ENCODE measurements at places on chromosomes 2 and 18. TPM values are rescaled to one million over a fixed set of nuclear protein-coding genes. Genes with fewer than 3 reads are reported as not detected.
A peak's percentile ranks its signal among the peaks of the same experiment; 100 is the strongest.

RNMT gene
- 64.3 TPM for total RNA-seq

GRCh38 chr18:50706199-50706598, 113.6 kb downstream of the MRO start:
- no peaks in the 10 kb centered on the region for H3K4me1 ChIP-seq
- H3K4me3 ChIP-seq = no peak overlapping the region
- no peak overlapping the region for H3K27ac ChIP-seq
- DNase-seq = no peak
- H3K36me3 ChIP-seq = no peaks in the 10 kb centered on the region

VSNL1 gene
- total RNA-seq = not detected

- H3K27me3 ChIP-seq = no peaks in the 10 kb centered on the region
- no peak overlapping the region for H3K4me3 ChIP-seq
- H3K36me3 ChIP-seq = no peaks in the 10 kb centered on the region
Observed at GRCh38 chr18:30945761-30946160, 96.8 kb downstream of the DSC3 start.

GRCh38 chr18:4765401-4765800, 310.3 kb upstream of the DLGAP1 start:
- DNase-seq = no peak
- no peaks in the 10 kb centered on the region for H3K4me1 ChIP-seq
- H3K4me3 ChIP-seq = no peak overlapping the region
- H3K27me3 ChIP-seq = no peaks in the 10 kb centered on the region

GRCh38 chr18:63514888-63515678, 27.1 kb upstream of the SERPINB12 start:
- peaks cover 4% of the 10 kb centered on the region for H3K4me1 ChIP-seq
- no peaks in the 10 kb centered on the region for H3K36me3 ChIP-seq
- H3K27ac ChIP-seq = no peak overlapping the region
- peaks cover 6% of the 10 kb centered on the region for H3K27me3 ChIP-seq

- H3K27ac ChIP-seq = no peak overlapping the region
- H3K4me1 ChIP-seq = no peaks in the 10 kb centered on the region
- H3K36me3 ChIP-seq = no peaks in the 10 kb centered on the region
- DNase-seq = no peak
- H3K4me3 ChIP-seq = no peak overlapping the region
Observed at GRCh38 chr2:29202819-29203495, 87.7 kb downstream of the CLIP4 start.

- peaks cover 5% of the 10 kb centered on the region for H3K27me3 ChIP-seq
- no peak for DNase-seq
- H3K4me3 ChIP-seq = no peak overlapping the region
Observed at GRCh38 chr2:15735484-15736326, 144.0 kb downstream of the DDX1 start.

- no peak for DNase-seq
- no peak overlapping the region for H3K4me3 ChIP-seq
- peaks cover 8% of the 10 kb centered on the region for H3K4me1 ChIP-seq
- peaks cover 35% of the 10 kb centered on the region for H3K36me3 ChIP-seq
- H3K27me3 ChIP-seq = no peaks in the 10 kb centered on the region
Observed at GRCh38 chr2:167966937-167967913, 280.2 kb downstream of the STK39 start.

THUMPD2 gene
- 18.4 TPM for total RNA-seq

RELCH gene
- total RNA-seq = 20.5 TPM

DNA sequence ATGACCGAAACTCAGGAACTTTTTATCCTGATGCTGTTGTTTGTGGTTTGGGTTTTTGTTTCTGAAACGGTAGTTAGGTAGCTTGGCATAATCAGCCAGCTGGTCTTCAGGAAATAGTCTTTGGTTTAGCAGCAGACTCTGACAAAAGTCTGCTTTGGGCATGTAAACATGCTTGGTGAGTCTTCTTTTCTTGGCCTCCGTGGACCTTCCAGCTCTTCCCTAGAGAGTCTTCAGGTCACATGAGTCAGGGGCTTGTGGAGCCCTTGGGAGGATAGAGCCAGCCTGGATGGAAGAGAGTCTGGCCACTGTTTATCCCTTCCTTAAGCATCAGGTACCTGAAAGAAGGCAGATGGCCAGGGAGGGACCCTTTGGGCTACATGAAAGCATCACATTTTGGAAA, 154.5 kb downstream of the MGAT5 start:
- H3K4me1 ChIP-seq = peaks cover 43% of the 10 kb centered on the region
- H3K4me3 ChIP-seq = no peak overlapping the region
- no peak for DNase-seq
- H3K36me3 ChIP-seq = peaks cover 7% of the 10 kb centered on the region

DNA sequence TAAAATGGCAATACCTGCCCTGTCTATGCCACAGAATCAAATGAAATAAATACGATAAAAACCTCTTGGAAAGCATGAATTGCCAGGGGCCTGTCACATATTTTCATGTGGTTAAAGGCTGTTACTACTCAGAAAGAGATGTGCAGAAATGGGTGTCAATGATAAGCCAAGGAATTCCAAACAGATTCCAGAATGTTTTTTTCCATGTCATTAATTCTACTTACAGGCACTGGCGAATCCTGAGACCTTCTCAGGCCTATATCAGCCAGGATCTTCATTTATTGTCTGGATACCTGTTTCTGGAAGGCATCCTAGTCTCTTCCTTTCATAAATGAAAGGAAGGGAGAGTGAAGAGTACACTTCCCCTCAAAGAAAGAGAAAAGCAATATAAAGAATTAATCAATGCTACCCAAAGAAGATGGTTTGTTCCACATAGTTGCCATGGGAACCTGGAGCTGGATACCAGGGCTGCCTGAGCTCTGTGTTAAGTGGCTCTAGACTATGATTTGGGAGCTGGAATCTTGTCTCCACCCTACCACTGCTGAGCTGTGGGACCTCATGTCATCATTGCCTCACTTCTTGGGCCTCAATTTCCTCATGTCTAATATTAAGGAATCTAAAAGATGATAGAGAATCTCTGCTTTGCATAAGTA, 335.1 kb upstream of the SKOR2 start:
- no peak overlapping the region for H3K27ac ChIP-seq
- no peak overlapping the region for H3K4me3 ChIP-seq
- DNase-seq = no peak

GRCh38 chr2:175187378-175187777, 5.9 kb upstream of the ATP5MC3 start:
- H3K36me3 ChIP-seq = no peaks in the 10 kb centered on the region
- peaks cover 15% of the 10 kb centered on the region for H3K27me3 ChIP-seq
- H3K4me1 ChIP-seq = no peaks in the 10 kb centered on the region
- peak; percentile 32 for DNase-seq

MROH2A gene
- total RNA-seq = not detected

DNA sequence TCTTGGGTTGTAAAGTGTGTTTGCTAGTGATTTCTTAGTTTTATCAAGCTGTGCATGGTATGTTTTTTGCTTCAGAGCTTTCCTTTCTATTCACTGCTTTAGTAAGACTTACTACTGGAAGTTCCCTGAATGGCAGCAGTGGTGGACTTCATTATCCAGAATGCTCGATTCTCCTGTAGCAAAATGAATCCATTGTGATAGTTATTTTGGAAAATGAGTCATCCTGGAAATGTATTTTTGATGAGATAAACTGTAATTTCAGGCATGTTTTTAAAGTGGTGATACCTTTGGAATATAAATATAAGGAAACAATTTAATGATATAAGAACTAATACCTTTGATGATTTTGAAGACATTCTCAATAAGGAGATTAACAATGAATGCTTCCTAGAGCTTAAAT, 387.1 kb downstream of the PTPRM start:
- no peak for DNase-seq
- H3K36me3 ChIP-seq = peaks cover 3% of the 10 kb centered on the region
- H3K27ac ChIP-seq = peak overlapping the region; percentile 75
- H3K4me1 ChIP-seq = peaks cover 66% of the 10 kb centered on the region

WDCP gene
- 13.2 TPM for total RNA-seq

SPATA3 gene
- 1.3 TPM for total RNA-seq

GRCh38 chr2:19102696-19103423, 255.6 kb downstream of the OSR1 start:
- H3K36me3 ChIP-seq = no peaks in the 10 kb centered on the region
- H3K27ac ChIP-seq = no peak overlapping the region
- no peaks in the 10 kb centered on the region for H3K4me1 ChIP-seq
- DNase-seq = no peak

DES gene
- total RNA-seq = not detected

NLRC4 gene
- 0.07 TPM for total RNA-seq

SLC23A3 gene
- total RNA-seq = 1.2 TPM

DNA sequence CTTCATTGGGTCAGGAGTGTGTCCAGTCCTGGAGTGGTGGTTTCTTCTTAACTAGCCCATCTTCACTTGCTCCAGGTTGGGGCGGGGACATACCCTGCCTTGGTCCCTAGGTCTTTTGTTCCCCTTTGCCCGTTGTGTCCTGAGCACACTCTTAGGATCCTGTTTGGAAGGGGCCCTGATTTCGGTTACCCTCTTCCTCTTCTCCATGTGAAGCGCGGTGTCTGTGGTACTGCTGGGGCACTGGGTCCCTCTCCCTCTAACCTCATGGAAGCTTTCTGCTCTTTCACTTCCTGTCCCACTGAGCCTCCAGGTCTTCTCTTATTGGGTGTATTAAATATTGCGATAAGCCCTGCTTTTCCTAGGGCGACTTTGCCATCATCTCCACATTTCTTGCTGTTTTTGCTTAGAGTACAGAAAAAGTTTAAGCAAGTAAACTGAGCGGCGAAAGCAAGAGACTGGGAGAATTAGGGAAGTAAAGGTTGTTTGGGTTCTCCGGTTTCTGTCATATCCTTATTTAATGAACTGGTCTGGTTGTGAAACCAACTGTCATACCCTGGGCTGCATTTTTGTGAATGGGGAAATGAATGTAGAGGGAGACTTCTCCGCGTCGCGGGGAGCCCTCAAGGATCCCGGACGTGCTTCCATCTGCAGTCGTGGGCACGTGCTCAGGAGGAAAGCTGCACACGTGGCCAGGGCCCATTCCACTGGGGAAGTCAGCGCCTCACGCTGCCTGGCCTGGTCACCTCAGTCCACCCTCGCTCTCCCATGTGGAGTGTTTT, 73.8 kb upstream of the B3GNT7 start:
- no peak overlapping the region for H3K27ac ChIP-seq
- peaks cover 5% of the 10 kb centered on the region for H3K4me1 ChIP-seq
- peaks cover 10% of the 10 kb centered on the region for H3K27me3 ChIP-seq
- no peaks in the 10 kb centered on the region for H3K36me3 ChIP-seq

GRCh38 chr2:102718387-102719316, 43.2 kb upstream of the TMEM182 start:
- H3K27me3 ChIP-seq = no peaks in the 10 kb centered on the region
- H3K4me1 ChIP-seq = no peaks in the 10 kb centered on the region
- no peak overlapping the region for H3K27ac ChIP-seq
- peaks cover 26% of the 10 kb centered on the region for H3K36me3 ChIP-seq

GRCh38 chr18:45197526-45197970, 417.7 kb upstream of the SLC14A2 start:
- no peak overlapping the region for H3K4me3 ChIP-seq
- DNase-seq = peak; percentile 47
- H3K36me3 ChIP-seq = no peaks in the 10 kb centered on the region

GRCh38 chr2:69601179-69601612, 42.3 kb downstream of the AAK1 start:
- peaks cover 35% of the 10 kb centered on the region for H3K36me3 ChIP-seq
- peaks cover 93% of the 10 kb centered on the region for H3K4me1 ChIP-seq
- DNase-seq = no peak
- H3K27me3 ChIP-seq = no peaks in the 10 kb centered on the region
- peak overlapping the region; percentile 82 for H3K27ac ChIP-seq
- H3K4me3 ChIP-seq = no peak overlapping the region

DNA sequence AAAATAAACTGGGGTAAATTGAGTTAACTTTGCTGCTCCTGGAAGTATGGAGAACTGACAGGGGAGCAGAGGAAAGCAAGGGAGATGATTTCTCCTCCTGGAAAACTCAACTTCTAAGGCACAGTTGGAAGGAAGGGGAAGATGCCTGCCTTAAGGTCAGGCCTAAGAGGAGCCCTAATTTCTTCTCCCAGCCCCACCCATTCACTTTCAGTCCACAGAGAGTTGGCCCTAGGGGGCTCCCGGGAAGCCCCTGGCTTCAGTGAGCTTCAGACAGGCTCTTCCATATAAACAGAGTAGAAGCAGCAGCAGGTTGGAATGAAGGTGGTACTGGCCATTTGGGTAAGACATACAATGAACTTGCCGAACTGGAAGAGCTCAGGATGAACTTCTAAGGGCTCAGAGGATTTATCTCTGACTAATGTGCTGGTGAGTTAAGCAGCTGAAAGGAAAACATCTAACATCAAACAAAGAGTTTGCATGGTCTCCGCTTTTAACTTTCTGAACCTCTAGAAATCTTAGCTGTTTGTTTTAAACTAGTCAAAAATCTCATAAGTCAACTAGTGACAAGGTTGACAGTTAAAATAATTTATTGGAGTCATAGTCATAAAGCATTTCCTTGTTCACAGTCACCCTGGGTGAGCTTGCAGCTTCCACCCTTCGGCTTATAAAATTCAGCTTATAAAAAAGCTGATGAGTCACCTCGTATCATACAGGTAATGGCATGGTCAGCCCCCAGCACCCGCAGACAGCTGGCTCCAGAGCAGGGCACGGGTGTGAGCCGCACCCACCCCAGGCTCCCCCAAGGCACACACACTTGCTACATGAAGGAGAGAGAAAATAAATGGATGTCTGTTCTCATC, 9.8 kb downstream of the MALL start:
- H3K27me3 ChIP-seq = peaks cover 48% of the 10 kb centered on the region
- peaks cover 25% of the 10 kb centered on the region for H3K4me1 ChIP-seq
- H3K36me3 ChIP-seq = no peaks in the 10 kb centered on the region
- H3K4me3 ChIP-seq = no peak overlapping the region

DNA sequence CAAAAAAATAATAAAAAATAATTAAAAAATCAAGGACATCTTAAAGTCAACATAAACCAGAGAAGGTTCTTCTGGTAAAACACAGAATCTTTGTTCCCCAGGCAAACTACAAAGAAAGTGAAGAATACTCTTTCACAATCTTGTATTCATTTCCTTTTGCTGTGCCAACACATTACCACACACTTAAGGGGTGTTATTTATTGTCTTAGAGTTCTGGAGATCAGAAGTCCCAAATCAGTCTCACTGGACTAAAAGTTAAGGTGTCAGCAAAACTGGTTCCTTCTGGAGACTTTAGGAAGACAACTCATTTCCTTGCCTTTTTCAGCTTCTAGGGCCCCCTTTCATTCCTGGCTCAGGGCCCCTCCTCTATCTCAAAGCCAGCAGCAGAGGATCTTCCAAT, 12.2 kb upstream of the CAB39 start:
- H3K4me1 ChIP-seq = peaks cover 11% of the 10 kb centered on the region
- H3K27me3 ChIP-seq = no peaks in the 10 kb centered on the region
- peaks cover 5% of the 10 kb centered on the region for H3K36me3 ChIP-seq
- H3K27ac ChIP-seq = peak overlapping the region; percentile 4

DNA sequence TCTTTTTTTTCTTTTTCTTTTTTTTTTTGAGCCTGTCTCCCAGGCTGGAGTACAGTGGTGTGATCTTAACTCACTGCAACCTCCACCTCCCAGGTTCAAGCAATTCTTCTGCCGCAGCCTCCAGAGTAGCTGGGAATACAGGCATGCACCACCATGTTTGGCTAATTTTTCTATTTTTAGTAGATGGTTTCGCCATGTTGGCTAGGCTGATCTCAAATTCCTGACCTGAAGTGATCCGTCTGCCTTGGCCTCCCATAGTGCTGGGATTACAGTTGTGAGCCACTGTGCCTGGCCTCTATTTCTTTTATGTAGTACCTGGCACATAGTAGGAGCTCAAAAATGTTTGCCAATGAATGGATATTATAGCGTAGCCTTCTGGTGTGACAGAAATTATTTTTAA, 6.8 kb upstream of the CFLAR start:
- H3K4me3 ChIP-seq = no peak overlapping the region
- DNase-seq = no peak
- H3K27ac ChIP-seq = no peak overlapping the region
- peaks cover 3% of the 10 kb centered on the region for H3K36me3 ChIP-seq
- H3K27me3 ChIP-seq = no peaks in the 10 kb centered on the region

CACNB4 gene
- total RNA-seq = 0.37 TPM

ST6GAL2 gene
- total RNA-seq = not detected

GRCh38 chr2:86764661-86765309, 25.9 kb downstream of the CD8A start:
- peaks cover 21% of the 10 kb centered on the region for H3K4me1 ChIP-seq
- H3K27ac ChIP-seq = no peak overlapping the region
